ENCODE measurements at places on chromosomes 5 and 9. TPM values are rescaled to one million over a fixed set of nuclear protein-coding genes. Genes with fewer than 3 reads are reported as not detected.

DNA sequence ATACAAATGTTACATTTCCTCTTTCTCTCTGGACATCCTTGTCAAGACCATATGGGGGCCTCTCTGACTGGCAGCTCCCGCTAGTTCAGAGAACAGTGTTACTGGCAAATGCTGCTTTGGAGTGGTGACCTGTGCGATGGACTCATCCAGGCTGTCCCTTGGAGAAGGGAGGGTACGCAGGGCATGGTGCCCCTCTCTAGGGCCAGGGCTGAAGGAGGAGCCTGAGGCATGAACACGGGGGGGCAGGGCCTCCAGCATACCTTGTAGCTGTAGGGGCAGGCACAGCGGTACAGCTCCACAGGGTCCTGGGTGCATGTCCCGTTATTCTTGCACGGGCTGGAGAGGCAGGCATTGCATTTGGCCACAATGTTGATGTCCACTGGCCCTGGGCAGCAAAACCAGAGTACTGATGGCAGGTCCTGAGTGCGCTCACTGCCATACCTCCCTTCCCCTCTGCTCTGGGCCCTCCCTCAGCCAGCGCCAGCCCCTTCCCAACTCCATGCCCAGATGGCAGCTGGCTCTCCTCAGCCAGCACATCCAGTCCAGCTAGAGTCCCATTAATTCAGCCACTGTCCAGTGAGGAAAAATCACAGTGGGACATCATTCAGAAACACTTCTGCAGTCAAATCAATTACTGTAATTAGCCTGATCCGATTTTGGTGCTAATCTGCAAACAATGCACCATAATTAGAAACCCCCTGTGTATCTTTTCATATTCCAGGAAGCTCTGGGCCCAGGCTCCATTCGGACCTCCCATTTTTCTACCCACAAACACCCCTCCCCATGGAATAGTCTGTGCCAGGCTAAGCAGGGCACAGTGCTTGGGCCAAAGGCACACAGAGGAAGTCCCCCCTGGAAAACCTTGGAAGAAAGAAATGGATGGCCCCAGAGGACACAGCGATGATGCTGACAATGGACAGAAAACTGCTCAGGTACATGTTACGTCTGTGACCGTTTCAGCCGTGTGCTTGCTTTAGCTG lies 128.8 kb upstream of the PANK3 start:
- no peak overlapping the region for H3K4me3 ChIP-seq
- peaks cover 9% of the 10 kb centered on the region for H3K4me1 ChIP-seq
- DNase-seq: no peak
- H3K36me3 ChIP-seq: no peaks in the 10 kb centered on the region

WDR31 gene
- 2.4 TPM for total RNA-seq

MARCOL gene
- not detected for total RNA-seq

DNA sequence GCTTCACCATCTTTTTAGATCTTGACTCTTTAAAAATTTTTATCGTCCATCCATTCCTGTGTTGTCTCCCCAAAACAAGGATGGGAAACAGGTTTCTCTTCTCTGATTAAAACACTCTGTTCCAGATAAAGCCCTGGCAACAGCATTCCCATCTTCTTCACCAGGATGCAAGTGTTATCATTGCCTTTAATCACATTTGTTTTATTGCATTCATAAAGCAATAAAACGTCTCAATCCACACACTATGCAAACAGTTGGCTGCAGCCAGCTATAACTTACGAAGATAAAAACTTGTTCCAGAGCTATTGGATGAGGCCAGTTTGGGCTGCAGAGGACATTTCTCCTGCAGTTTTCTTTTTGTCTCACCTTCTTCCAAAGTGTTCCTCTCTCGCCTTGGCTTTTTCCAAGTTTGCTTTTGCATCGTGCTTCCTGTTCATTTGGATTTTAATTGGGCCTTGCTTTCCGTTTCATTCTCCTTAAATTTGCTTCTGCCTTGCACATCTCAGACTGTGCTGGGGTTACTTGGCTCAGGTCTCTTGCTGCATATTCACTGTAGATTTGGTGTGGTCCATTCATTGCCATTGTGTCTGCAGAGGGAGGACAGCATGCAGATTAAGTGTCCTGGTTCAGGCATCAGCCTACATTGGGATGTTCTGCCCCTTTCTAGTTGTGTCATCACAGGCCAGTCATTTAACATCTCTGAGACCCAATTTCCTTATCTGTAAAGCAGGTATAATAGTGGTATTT lies 136.5 kb upstream of the LIFR start:
- H3K4me3 ChIP-seq: no peak overlapping the region
- no peak for DNase-seq
- no peak overlapping the region for H3K27ac ChIP-seq
- no peaks in the 10 kb centered on the region for H3K36me3 ChIP-seq

- no peak overlapping the region for H3K27ac ChIP-seq
- H3K4me1 ChIP-seq: no peaks in the 10 kb centered on the region
- H3K36me3 ChIP-seq: no peaks in the 10 kb centered on the region
- H3K27me3 ChIP-seq: no peaks in the 10 kb centered on the region
- DNase-seq: no peak
Measured at GRCh38 chr5:151173711-151174611, 16.4 kb upstream of the ANXA6 start.

STPG3 gene
- total RNA-seq: 0.35 TPM

SPAAR gene
- not detected for total RNA-seq

SLC25A2 gene
- 0.88 TPM for total RNA-seq

DNA sequence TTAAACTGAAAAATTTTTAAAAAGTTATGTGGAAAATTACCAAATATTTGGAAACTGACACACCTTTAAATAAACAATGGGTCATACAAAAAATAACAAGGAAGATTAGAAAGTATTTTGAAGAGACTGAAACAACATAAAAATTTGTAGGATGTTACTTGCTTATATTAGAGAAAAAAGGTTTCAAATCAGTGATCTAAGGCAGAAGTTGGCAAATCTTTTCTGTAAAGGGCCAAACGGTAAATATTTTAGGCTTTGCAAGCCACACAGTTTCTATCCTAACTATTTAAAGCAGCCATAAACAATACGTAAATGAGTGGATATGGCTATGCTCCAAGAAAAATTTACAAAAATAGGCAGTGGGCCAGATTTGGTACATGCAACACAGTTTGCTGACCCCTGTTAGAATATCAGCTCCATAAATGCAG lies 81.3 kb downstream of the OXCT1 start:
- H3K27me3 ChIP-seq: no peaks in the 10 kb centered on the region
- no peak overlapping the region for H3K4me3 ChIP-seq
- H3K36me3 ChIP-seq: no peaks in the 10 kb centered on the region
- H3K4me1 ChIP-seq: peaks cover 70% of the 10 kb centered on the region
- DNase-seq: peak; percentile 19

GRCh38 chr5:145825751-145826180 lies 9.4 kb downstream of the PRELID2 start:
- H3K36me3 ChIP-seq: no peaks in the 10 kb centered on the region
- DNase-seq: peak; percentile 83
- no peaks in the 10 kb centered on the region for H3K27me3 ChIP-seq
- H3K4me3 ChIP-seq: no peak overlapping the region
- no peak overlapping the region for H3K27ac ChIP-seq

PTGER4 gene
- 2.5 TPM for total RNA-seq

LIFR gene
- total RNA-seq: 44.2 TPM
